ENCODE measurements at places on chromosomes 3 and 15.
A peak's percentile ranks its signal among the peaks of the same experiment; 100 is the strongest.

- peak; percentile 65 for DNase-seq
Observed at GRCh38 chr3:149388001-149388440, 10.6 kb upstream of the TM4SF1 start.

DNA sequence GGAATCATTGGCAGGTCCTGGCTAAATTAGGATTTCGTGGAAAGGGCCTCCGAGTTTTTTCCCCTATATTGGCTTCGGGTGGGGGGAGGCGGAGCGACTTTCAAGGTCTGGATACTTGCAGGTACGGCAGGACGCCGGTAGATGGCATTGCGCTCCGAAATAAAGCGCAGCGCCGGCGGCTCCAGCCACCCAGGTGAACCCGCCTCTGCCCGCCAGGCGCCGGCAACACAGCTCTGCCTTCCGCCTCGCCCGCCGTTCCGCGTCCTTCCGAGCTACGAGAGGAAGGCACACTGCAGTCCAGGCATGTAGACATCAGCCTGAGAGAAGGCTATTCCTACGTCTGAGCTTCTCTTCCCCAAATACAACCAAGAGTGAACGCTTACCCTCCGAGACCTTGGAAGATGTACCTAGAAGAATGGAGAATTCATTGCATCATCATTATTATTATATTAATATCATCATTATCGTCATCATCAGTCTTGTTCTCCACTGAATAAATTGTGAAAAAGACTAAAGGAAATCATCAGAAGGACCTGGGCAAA lies 514.1 kb downstream of the MECOM start:
- DNase-seq: peak; percentile 67

GRCh38 chr3:71433631-71434030 lies 149.9 kb downstream of the FOXP1 start:
- DNase-seq: no peak

- no peak for DNase-seq
Observed at GRCh38 chr15:86611417-86612040, 531.9 kb downstream of the AGBL1 start.

GRCh38 chr3:176971613-176972174 lies 225.6 kb downstream of the TBL1XR1 start:
- no peak for DNase-seq

GRCh38 chr15:45276831-45277230 lies 24.8 kb downstream of the SLC28A2 start:
- DNase-seq: peak; percentile 52

DNA sequence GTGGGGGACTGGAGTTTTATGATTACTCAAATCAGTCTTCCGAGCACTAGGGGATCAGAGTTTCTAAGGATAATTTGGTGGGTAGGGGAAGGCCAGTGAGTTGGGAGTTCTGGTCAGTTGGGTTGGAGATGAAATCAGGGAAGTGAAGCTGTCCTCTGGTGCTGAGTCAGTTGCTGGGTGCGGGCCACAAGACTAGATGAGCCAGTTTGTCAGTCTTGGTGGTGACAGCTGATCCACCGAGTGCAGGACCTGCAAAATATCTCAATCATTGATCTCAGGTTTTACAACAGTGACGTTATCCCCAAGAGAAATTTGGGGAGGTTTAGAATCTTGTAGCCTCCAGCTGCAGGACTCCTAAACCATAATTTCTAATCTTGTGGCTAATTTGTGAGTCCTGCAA lies 249.4 kb downstream of the FAM43A start:
- no peak for DNase-seq

GRCh38 chr15:47184908-47185801 lies 532.1 kb upstream of the SEMA6D start:
- no peak for DNase-seq

DNA sequence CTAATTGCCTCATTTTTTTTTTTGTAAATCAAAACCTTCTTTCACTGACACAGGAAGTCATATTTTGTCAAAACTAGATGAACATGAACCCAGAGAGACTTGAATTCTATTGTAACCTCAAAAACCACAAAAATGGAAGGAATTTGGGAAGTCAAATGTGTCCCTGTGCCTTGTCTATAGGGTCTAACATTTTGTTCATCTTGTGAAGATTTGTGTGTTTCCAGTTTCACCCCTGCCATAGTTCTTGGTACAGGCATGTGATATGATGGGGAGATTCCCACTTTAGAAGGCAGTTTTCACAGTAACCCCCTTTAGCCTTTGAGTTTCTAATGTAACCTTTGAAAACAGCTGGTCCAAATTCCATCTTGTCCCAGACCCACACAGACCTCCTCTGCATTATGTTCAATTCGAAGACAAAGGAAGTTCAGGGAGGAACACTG lies 318.5 kb upstream of the ADAMTS9 start:
- peak; percentile 93 for DNase-seq

DNA sequence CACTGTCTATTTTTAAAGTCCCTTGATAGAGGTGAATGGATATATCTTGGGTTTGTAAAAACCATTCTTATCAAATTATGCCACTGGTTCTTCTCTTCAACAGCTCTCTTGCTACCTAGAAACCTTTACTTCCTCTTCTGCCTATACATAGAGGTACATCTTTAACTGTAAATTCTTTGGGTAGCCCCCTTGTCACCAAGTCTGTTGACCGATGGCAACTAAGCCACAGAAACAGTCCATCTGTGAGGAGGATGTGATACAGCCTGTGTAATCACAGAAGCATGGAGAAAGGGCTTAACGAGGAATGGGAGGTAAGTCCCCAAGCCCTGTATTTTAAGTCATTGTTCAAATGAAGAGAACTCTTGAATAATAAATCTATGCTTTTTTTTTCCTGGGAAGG lies 246.5 kb upstream of the MDFIC2 start:
- no peak for DNase-seq

- DNase-seq: peak; percentile 20
Observed at GRCh38 chr3:100880845-100881244, 112.4 kb downstream of the ABI3BP start.

- no peak for DNase-seq
Observed at GRCh38 chr3:13424141-13424844, 4.2 kb upstream of the NUP210 start.

- DNase-seq: no peak
Observed at GRCh38 chr3:9077029-9077428, 113.8 kb upstream of the RAD18 start.

DNA sequence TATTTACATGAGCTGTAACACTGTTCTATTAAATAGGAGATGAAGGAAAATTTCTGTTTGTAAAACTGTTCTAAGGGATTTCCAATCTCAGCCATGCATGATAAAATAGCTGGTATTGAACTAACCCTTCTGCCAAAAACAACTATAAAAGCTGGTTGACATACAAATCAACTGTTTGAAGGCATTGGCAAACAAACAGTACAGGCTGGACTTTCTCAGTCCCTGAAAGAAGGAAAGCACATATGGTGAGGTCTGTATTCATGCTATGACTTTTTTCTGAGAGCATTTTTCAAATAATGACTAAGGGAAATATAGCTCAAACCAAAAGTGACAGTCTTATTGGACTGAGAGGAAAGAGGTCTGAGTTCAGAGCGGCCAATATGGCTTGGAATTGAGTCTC lies 117.0 kb upstream of the CCDC54 start:
- no peak for DNase-seq

- no peak for DNase-seq
Observed at GRCh38 chr3:54621184-54621583, 306.7 kb downstream of the LRTM1 start.

DNA sequence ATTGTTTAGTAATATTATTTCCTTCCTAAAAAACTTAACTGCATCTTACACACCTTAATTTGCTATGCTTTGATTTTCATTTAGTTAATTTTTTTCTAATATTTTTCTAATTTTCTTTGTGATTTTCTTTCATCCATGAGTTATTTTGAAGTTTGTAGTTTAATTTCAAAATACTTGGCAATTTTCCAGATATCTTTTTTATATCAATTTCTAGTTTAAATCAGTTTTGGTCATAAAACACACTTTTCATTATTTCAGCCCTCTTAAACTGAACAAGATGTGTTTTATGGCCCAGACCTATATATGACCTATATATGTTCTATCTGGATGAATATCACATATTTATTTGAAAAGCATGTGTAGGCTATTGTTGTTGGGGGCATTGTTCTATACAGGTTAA lies 759.9 kb upstream of the SGO1 start:
- DNase-seq: no peak

- no peak for DNase-seq
Observed at GRCh38 chr3:157172746-157173145, 12.8 kb upstream of the CCNL1 start.

- no peak for DNase-seq
Observed at GRCh38 chr15:80031841-80032240, 27.6 kb upstream of the ZFAND6 start.
